ENCODE measurements at places on chromosomes 4 and X.

DNA sequence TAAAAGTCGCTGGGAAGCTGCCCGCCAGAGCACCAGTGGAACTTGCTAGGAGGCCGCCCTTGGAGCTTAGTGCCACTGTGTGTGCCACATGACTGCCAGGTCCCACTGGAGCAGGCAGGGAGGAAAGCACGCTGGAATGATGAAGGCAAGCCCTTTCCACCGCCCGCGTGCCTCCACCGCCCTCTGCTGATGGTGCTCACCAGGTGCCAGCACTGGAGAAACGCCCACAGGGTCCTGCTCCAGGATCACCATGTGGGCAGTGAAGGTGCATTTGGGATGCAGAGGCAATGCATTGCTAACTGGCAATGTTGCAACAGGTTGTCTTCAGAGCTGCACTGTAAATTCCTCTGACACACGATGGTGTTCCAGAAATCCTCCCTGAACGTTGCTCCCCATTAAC is 76.3 kb downstream of the SHROOM2 start:
- DNase-seq: no peak

DNA sequence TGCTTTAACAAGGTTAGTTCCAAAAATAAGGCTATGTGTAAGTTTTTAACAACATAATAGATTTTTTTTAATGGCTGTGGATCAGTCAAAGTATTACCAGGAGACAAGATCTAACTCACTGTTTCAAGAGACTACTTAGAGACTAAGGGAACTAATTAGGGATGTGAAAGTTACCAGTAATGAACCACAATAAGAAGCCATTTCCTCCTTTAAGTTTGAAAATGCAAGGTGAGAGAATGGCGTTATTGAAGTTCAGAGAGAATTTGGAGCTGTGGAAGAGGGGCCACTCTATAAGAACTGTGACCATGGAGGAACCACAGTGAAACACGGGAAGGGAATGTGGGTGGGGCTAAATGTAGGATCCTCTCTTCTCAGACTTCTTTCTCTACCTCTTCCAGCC is 624.2 kb downstream of the GLUD2 start:
- no peak for DNase-seq

DNA sequence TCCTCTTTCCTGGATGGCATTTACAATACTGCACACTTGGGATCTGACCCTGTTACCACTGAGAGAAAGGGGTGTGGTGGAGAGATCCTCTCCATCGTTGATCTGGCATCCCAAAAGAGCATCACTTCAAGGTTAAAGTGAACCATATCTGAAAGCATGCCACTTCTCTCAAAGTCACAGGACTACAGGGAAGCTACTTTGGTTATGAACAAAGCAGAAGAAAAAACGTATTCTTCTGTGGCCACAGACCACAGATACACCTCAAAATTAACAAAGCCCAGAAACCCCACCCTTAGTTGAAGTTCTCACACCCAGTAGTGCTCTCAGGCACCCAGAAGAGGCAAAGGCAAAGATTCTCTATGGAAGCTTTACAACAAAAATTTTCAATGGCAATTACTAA is 108.3 kb downstream of the JADE1 start:
- DNase-seq: no peak

GRCh38 chr4:8600686-8601085 is 8.1 kb downstream of the CPZ start:
- DNase-seq: no peak

- DNase-seq: no peak
These were observed 37.5 kb downstream of the ZFX start for GRCh38 chrX:24186986-24187385.

DNA sequence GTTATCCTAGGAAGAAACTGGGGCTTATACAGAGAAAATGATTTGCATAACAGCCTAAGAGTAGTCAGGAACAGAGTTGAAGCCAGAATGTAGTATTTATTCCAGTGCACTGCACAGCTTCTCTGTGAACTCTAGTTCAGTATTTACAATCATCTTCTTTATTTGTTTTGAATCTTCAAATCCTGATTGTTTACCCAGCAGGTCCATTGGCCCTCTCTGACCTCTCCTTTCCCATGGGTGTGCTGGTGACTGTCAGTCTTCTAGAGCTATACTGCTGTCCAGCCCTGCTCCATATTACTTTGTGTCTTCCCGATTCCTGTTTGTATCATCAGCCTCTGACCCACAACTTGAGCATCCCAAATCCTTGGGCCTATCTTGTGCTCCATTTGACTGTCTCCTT is 301.9 kb upstream of the HS3ST1 start:
- DNase-seq: no peak

- DNase-seq: no peak
These were observed 108.3 kb downstream of the SHROOM3 start for GRCh38 chr4:76543378-76543777.

DNA sequence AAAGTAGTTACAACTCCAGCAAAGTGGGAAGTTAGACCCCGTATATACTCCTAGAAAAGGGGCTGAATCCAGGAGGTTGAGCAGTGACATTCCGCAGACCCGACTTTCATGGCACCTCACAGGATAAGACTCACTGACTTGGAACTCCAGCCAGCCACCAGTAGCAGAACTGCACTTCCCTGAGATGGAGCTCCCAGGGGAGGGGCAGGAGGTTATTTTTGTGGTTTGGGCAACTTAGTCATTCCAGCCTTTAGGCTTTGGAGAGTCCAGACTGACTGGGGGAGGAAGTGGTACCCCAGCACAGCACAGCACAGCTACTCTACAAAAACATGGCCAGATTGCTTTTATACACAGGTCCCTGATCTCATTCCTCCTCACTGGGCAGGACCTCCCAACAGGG is 319.1 kb downstream of the PCDH19 start:
- DNase-seq: no peak

GRCh38 chr4:8241895-8242696 is 27.5 kb upstream of the HTRA3 start:
- DNase-seq: peak; percentile 85

DNA sequence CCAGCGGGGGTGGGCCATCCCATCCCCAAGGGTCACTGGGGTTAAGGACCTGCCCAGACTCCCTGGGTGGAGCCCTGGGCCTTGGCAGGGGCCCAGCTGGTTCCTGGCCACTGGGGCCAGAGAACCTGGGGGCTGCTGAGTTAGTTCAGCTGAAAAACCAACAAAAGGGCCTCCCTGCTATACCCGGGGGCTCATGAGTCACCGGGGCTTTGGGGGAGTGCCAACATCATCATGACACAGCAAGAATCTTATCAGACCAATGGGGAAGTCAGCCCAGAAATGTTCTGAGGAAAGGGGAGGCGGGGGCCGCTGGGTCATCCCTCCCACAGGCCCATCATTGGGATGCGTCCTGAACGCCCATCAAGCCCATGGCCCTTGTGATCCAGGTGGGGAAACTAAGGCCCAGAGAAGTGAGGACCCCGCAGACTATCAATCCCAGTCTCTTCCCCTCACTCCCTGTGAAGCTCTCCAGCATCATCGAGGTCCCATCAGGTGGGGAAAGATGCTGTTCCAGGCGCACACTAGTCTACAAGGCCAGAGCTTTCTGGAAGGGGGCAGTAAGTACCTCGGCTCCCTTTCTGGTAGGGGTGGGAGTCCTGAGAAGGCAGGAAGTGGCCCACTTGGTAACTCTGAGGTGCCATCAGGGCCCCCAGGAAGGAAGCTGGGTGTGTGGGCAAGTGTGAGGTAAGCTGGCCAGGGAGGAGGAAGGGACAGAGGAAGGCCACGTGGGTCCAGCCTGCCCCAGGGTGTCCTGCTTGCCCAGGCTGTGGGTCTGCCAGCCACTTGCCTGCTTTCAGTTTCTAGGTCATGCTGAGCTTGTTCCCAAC is 4.5 kb downstream of the G6PD start:
- no peak for DNase-seq

DNA sequence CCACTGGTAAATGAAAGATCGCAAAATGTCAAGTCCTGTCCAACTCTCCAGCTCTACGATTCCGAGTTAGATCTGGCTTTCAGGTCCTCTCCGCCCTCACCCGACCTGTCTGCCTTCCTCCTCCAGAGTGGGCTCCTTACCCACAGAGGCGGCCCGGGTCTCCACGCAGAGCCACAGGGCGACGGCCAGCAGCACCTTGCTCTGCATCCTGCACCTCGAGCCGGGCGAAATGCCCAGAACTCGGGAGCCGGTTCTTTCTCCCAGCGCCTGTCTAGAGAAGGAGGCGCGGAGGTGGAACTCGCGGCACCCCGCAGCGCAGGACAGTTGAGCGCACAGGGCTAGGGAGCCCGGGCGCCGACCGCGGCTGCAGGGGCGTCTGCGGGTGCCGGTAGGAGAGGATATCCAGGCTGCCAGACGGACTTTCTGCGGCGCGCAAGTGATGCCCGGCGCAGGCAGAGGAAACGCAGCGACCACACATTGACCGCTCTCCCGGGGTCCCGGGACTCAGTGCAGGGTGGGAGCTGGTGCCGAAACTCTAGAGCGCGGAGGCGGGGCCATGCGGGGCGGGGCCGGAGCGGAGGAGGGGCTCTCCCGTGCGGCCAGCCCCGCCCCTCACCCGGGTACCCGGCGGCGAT is at the start of gene KDR:
Gene KDR (minus strand): TSS at position 509 of the 635 bp plus-strand sequence. CDS start 302 bp downstream, at position 207.
- peak; percentile 17 for DNase-seq

GRCh38 chr4:113450295-113451080 is 311.1 kb downstream of the CAMK2D start:
- no peak for DNase-seq

DNA sequence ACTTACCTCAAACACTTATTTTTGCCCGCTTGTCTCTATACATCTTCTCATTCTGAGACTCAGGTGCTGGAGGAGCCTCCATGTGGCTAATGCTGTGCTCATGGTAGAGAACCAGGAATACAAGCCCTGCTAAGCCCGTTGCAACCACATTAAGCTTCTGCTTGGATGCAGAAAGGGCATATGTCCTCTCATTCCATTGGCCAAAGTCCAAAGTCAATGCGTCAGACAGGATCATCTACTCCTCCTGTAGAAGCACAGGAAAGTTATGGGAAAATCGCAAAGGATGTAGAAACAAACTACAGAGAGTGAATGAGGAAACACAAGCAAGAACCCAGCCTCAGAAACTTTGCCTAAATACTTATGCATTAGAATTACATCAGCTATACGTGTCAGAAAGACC is 124.5 kb upstream of the AGA start:
- no peak for DNase-seq

- no peak for DNase-seq
These were observed 24.6 kb upstream of the LAP3 start for GRCh38 chr4:17552427-17552826.

- no peak for DNase-seq
These were observed 384.5 kb downstream of the RPA4 start for GRCh38 chrX:97268182-97268680.

GRCh38 chr4:166257891-166258290 is 384.9 kb downstream of the TLL1 start:
- no peak for DNase-seq

- no peak for DNase-seq
These were observed 137.2 kb downstream of the UNC5C start for GRCh38 chr4:95411371-95412088.
